Peyer's patch (tissue), 4 donors: ENCODE measurements at places on chromosomes 3 and 15. TPM values are rescaled to one million over a fixed set of nuclear protein-coding genes. Genes with fewer than 3 reads are reported as not detected.

EFCAB12 gene
- not detected for total RNA-seq

CHSY1 gene
- total RNA-seq, result 9.2 TPM

AZI2 gene
- total RNA-seq, result 60.1 TPM

STAB1 gene
- total RNA-seq, result 92.4 TPM

ZNF385D gene
- total RNA-seq, result 2.2 TPM

SYNPR gene
- total RNA-seq, result not detected

ACAN gene
- total RNA-seq, result not detected

CHRD gene
- 3.7 TPM for total RNA-seq

SLC27A2 gene
- 8.3 TPM for total RNA-seq

ZNF654 gene
- 27.3 TPM for total RNA-seq

P2RY14 gene
- 1.2 TPM for total RNA-seq

PLA2G4D gene
- total RNA-seq, result not detected

PEX11A gene
- 50.8 TPM for total RNA-seq

UBA5 gene
- 44.8 TPM for total RNA-seq

TEX55 gene
- not detected for total RNA-seq

UPK1B gene
- not detected for total RNA-seq

CYP8B1 gene
- total RNA-seq, result not detected

NANOGP8 gene
- 1.6 TPM for total RNA-seq

DNAJB11 gene
- total RNA-seq, result 61.3 TPM

C2CD4B gene
- total RNA-seq, result 4.0 TPM

OCA2 gene
- not detected for total RNA-seq

ZPLD1 gene
- total RNA-seq, result not detected

SAMMSON gene
- not detected for total RNA-seq

RASSF1 gene
- total RNA-seq, result 30.3 TPM

RPP25 gene
- 7.4 TPM for total RNA-seq

DISP2 gene
- 9.5 TPM for total RNA-seq

CLCN2 gene
- total RNA-seq, result 87.8 TPM

IL17RE gene
- 94.0 TPM for total RNA-seq

OSBPL10 gene
- total RNA-seq, result 22.8 TPM

CALML4 gene
- total RNA-seq, result 113 TPM

CPLX3 gene
- total RNA-seq, result not detected

ARF4 gene
- 99.9 TPM for total RNA-seq

AHSG gene
- total RNA-seq, result not detected

LYSMD2 gene
- 14.4 TPM for total RNA-seq

CCK gene
- not detected for total RNA-seq

GOLGA6A gene
- not detected for total RNA-seq

ARGFX gene
- total RNA-seq, result not detected

TRIM42 gene
- total RNA-seq, result not detected

TRPC1 gene
- 4.0 TPM for total RNA-seq

LRRFIP2 gene
- 166 TPM for total RNA-seq

TMCO5A gene
- total RNA-seq, result not detected

EPHB1 gene
- 0.18 TPM for total RNA-seq

TP63 gene
- not detected for total RNA-seq

SLC12A8 gene
- 26.5 TPM for total RNA-seq

ROPN1 gene
- not detected for total RNA-seq
